Tibial nerve (tissue), 4 donors: ENCODE measurements at places on chromosomes 4 and X. TPM values are rescaled to one million over a fixed set of nuclear protein-coding genes. Genes with fewer than 3 reads are reported as not detected.

Gene POU3F4
- total RNA-seq: not detected

Gene GYPA
- not detected for total RNA-seq

Gene GABRG1
- 2.1 TPM for total RNA-seq

Gene PNMA6F
- total RNA-seq: not detected

Gene MED28
- 16.7 TPM for total RNA-seq

Gene FDCSP
- total RNA-seq: not detected

Gene IL13RA1
- 41.4 TPM for total RNA-seq

Gene SULT1E1
- not detected for total RNA-seq

Gene ADRA2C
- total RNA-seq: 10.8 TPM

Gene INTS6L
- 34.3 TPM for total RNA-seq

Gene AVPR2
- total RNA-seq: 2.1 TPM

Gene SOWAHB
- not detected for total RNA-seq

Gene EXOC1
- total RNA-seq: 40.4 TPM

Gene SPANXN3
- total RNA-seq: not detected

Gene TEX11
- not detected for total RNA-seq

Gene PABPC5
- 3.9 TPM for total RNA-seq

Gene NPY1R
- total RNA-seq: 9.4 TPM

Gene RGN
- not detected for total RNA-seq

Gene XPNPEP2
- total RNA-seq: 5.1 TPM

Gene TEX13D
- not detected for total RNA-seq

Gene STATH
- not detected for total RNA-seq

Gene GPR34
- total RNA-seq: 5.0 TPM

Gene MMRN1
- 12.0 TPM for total RNA-seq

Gene RAB39B
- total RNA-seq: 0.84 TPM

Gene POU4F2
- not detected for total RNA-seq

Gene KCTD8
- 0.63 TPM for total RNA-seq

Gene MUC7
- total RNA-seq: not detected

Gene CPE
- 82.8 TPM for total RNA-seq

Gene TAB3
- total RNA-seq: 29.5 TPM

Gene TMEM144
- total RNA-seq: 8.2 TPM

Gene CDS1
- 0.21 TPM for total RNA-seq

Gene IL1RAPL1
- total RNA-seq: 8.2 TPM
